ENCODE measurements at places on chromosomes 1 and 21.
A peak's percentile ranks its signal among the peaks of the same experiment; 100 is the strongest.

GRCh38 chr1:43611950-43612349 is 38.0 kb upstream of the KDM4A start:
- DNase-seq: no peak

DNA sequence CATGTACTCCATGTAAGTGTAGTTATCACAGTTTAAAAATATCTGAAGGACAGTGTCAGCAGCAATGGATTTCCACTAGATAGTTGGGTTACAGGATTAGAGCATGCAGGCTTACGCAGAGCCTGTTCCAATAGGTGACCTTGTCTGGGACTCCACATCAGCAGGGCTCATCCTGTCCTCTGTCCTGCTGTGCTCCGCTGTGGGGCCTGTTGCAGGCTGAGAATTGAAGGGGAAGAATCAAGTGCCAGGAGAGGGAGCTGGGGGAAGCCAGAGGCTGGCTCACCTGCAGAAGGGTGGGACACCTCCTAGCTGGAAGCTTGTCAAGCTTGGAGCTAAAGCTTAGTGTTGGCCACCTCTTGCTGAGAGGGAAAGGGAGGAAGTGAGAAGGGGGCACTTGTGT is 62.8 kb downstream of the XCL2 start:
- DNase-seq: no peak

- DNase-seq: no peak
Observed at GRCh38 chr1:32330558-32331151, 5.4 kb downstream of the MARCKSL1 start.

DNA sequence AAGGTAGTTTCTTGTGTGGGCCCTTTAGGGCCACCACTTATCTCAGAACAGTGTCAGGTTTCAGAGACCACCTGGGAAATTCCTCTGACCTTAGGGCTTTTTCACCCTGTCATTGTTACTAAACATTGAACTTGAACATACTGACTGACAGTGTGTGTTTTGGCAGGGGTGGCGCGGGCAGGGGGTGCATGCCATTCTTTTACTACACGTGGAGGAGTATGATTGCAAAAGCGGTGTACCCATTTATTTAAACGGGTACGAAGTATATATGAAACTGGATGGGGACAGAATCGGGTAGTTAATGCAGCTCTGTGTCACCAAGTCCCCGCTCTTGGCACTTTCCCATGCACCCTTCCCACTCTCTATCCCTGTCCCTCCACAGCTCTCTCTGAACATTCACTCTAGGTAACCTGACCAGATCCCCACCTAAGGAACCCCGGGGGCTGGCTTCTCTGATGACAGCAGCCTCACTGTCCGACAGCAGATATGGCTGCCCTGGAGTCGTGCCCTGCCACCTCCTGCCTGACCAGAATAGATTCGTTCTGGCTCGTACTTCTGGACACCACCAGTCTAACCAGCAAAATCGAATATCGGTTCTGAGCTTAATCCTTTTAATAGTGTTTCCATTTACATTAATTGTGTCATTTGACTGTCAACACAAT is 51.3 kb downstream of the NFASC start:
- DNase-seq: no peak

DNA sequence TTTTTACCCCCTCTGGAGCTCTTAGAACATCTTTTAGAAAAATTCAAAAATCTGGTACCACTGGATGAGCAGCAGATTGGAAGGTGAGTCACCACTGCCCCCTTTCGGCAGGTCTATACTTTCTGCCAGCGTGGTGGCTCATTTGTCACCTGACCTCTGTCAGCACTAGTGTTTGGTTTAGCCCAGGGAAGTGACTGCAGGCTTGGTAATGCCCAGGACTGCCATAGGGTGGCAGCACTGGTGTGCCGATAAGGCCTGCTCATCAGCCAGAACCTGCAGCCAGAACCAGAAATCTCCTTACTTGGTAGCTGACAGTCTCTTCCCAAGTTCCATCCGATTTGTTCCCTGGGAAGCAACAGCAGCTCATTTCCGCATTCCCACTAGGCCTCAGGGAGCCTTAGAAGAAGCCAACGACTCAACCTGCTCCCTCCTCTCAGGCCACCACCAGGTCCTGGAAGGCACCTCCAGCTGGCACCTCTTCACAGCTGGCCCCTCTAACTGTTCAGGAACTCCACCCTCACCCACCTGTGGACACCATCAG is 6.8 kb downstream of the SMIM12 start:
- DNase-seq: peak; percentile 82

DNA sequence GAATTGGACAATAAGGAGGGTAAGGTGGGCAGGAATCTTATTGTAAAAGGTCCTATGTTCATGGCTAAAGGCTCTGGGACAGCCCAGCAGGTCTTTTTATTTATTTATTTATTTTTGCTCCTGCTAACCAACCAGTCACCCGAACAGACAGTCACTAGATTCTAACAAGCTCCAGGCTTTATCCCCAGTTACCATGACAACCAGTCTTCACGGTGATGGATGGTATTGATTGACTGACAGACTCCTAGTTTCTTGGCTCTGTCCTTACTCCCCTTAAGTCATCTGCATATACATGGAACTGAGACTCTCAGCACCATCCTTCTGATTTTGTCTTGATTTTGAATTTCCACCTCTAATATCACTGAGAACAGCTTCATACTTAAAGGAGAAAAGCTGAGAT is 44.3 kb downstream of the C8A start:
- no peak for DNase-seq

GRCh38 chr1:155970531-155971167 is 7.7 kb downstream of the ARHGEF2 start:
- DNase-seq: peak; percentile 82

DNA sequence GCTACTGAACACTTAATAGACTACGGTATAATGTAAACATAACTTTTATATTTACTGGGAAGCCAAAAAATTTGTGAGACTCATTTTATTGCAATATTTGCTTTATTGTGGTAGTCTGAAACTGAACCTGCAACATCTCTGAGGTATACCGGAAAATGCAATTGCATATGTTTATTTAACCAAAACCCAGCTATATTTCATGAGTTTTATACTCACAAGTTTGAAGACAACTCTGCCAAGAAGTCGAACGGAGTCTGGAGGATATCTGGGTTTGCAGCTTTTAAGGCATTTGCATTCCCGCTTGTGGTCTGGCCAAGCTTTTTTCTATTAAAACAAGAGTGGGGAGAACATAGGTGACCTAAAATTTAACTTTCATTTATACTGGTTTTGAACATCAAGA is 171.9 kb downstream of the SMYD3 start:
- no peak for DNase-seq

GRCh38 chr1:28416509-28417194 is 47.1 kb downstream of the PHACTR4 start:
- DNase-seq: no peak

DNA sequence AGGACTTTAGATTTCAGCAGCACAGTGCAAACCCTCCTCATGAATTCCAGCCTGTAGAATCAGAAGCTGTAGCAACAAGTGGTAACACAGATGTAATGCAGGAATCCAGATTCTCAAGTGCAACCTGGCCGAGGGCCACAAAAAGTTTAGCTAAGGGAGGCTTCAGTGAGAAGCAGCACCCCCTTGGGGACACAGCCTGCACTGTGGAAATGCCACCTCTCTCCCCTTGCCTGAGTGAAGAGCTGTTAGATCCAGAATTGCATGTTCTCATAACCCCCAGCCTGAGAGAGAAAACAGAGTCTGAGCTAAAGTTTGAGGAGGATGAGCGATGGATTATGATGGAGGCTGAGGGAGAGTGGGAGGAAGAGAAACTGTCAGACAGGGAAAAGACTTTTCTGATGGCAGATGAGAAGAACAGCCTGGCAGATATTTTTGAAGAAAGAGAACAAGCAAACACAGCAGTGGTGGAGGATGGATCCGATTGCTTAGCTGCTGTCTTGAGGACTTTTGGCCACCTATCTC is 80.5 kb upstream of the BMP8A start:
- no peak for DNase-seq

- no peak for DNase-seq
Observed at GRCh38 chr1:238653693-238654321, 732.6 kb upstream of the CHRM3 start.

Data from GF-D8 (cell line).